ENCODE measurements at places on chromosomes 1 and 21. TPM values are rescaled to one million over a fixed set of nuclear protein-coding genes. Genes with fewer than 3 reads are reported as not detected.

INAVA gene
- polyA plus RNA-seq: 0.11 TPM

CD84 gene
- 0.61 TPM for polyA plus RNA-seq

SPRR1B gene
- not detected for polyA plus RNA-seq

RBBP4 gene
- polyA plus RNA-seq: 82.3 TPM

IKBKE gene
- polyA plus RNA-seq: 0.27 TPM

SHISAL2A gene
- polyA plus RNA-seq: not detected

ZFP69B gene
- polyA plus RNA-seq: 0.42 TPM

PDE4B gene
- 17.4 TPM for polyA plus RNA-seq

IQCC gene
- 0.95 TPM for polyA plus RNA-seq

ANGPTL7 gene
- polyA plus RNA-seq: 0.15 TPM

LHX8 gene
- polyA plus RNA-seq: not detected

NMNAT2 gene
- 0.53 TPM for polyA plus RNA-seq

LDLRAD1 gene
- polyA plus RNA-seq: not detected

CCDC30 gene
- 0.80 TPM for polyA plus RNA-seq

PRUNE1 gene
- 15.1 TPM for polyA plus RNA-seq

TAS1R3 gene
- polyA plus RNA-seq: 1.3 TPM

FMN2 gene
- 0.11 TPM for polyA plus RNA-seq

SLAMF8 gene
- 1.5 TPM for polyA plus RNA-seq

FAM72D gene
- 0.08 TPM for polyA plus RNA-seq

SKI gene
- polyA plus RNA-seq: 28.7 TPM

KCNJ10 gene
- 0.08 TPM for polyA plus RNA-seq

SPRR5 gene
- polyA plus RNA-seq: not detected

OR2L3 gene
- polyA plus RNA-seq: not detected

SMPDL3B gene
- polyA plus RNA-seq: 0.08 TPM

HJV gene
- 0.62 TPM for polyA plus RNA-seq

ANKRD65 gene
- polyA plus RNA-seq: 0.86 TPM

SH2D1B gene
- polyA plus RNA-seq: not detected

OR6N2 gene
- polyA plus RNA-seq: not detected

CDC20 gene
- 0.49 TPM for polyA plus RNA-seq

RPTN gene
- polyA plus RNA-seq: not detected

CYP4B1 gene
- polyA plus RNA-seq: 7.6 TPM

UBR4 gene
- 67.3 TPM for polyA plus RNA-seq

S100A5 gene
- polyA plus RNA-seq: not detected

PRAMEF26 gene
- not detected for polyA plus RNA-seq

TFF3 gene
- polyA plus RNA-seq: 3.5 TPM

CDC42BPA gene
- polyA plus RNA-seq: 15.7 TPM
